Liver (tissue), 10 donors: ENCODE measurements at places on chromosomes 2 and 18.

GRCh38 chr2:239751679-239752355 is 273.3 kb downstream of the NDUFA10 start:
- DNase-seq = no peak

DNA sequence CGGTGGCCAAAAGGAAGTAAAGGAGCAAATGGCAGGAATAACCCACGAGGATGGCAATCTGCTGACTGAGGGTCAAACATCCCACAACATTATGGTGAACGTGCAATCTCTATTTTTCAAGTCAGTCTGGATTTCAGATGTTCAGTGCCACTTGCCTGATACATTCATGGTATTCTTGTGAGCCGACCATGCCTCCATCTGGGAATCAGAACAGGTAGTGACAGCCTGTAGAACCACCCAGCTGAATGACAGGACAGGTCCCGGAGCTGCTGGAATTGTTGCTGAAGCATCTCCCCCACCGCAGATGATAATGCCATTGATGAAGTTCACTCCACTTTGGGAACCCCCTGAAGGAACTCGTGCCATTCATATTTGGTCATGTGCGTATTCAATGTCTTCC is 123.2 kb downstream of the CAPN13 start:
- peak; percentile 8 for DNase-seq

- DNase-seq = no peak
Measured at GRCh38 chr2:46876741-46877384, 38.7 kb downstream of the MCFD2 start.

DNA sequence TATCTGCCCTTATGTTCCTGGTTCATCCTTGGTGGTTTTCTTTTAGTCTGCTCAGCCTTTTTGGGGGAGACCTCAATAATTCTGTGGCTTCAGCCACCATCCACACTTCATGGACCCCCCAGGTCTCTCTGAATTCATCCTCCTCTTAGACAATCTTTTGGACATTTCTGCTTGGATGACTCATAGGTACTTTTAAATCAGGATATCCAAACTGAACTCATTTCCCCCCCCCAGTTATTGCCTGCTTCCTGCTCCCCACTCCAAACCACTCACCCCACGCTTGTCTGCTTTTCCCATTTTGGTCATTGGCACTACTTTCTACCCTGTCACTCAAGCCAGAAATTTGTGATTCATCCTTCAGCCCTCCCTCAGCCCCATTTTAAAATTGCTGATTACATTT is 78.5 kb downstream of the TANC1 start:
- DNase-seq = no peak

GRCh38 chr2:9655441-9656269 is 24.9 kb upstream of the YWHAQ start:
- no peak for DNase-seq

GRCh38 chr2:163621445-163622004 is 114.3 kb downstream of the FIGN start:
- DNase-seq = no peak

DNA sequence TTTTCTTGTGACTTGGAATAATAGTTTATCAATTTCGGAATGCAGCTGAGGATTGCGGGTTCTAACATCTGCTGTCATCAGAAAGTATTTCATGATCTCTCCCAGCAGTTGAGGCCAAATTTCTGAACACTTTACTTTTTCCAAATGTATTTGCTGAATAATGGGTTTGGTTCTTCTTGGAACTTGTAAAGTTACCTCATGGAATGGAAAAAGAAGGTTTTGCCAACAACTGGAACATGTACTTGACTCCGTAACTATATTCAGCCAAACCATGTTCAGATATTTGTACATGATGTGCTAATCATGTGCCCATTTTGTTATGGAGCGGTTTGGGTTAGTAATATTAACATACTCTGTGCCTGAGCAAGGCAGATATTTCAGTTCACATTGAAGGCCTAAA is 119.6 kb downstream of the LCLAT1 start:
- DNase-seq = no peak

- no peak for DNase-seq
Measured at GRCh38 chr2:240432430-240432819, 3.0 kb upstream of the GPC1 start.

DNA sequence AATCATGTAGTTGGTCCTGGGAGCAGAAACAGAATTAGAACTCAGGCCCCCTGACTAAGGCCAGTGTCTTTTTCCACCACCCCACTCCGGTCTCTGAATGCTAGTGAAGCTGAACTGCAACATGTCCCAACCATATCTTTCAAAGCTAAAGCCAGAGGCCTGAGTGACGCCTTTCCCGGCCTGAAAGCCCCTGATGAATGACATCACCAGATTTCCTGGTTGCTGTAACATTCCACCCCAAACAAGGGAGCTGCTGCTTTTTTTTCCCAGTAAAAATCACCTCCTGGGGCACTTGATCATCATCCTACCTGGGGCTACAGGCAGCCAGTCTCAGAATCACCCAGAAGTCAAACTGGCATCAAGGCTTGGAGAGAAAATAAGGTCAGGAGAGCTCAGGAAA is 162.7 kb downstream of the ARL4C start:
- DNase-seq = no peak

DNA sequence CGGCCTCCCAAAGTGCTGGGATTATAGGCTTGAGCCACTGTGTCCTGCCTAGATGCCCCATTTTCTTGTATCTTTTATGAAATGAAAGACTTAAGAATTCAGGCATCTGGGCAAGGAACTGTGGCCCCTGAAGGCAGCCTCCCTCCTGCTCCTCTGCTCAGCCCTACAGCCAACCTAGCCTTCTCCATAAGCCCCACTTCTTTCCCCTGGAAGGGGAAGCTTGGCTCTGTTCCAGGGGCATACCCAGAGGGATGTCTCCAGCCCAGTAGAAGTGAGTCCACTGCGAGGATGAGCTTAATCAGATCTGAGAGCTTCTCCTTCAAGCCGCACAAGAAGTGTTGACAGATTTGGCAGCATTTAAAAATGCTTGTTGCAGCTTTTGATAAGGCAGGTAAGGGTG is 39.7 kb downstream of the RHOB start:
- no peak for DNase-seq

GRCh38 chr18:34115409-34116081 is 109.2 kb downstream of the NOL4 start:
- DNase-seq = no peak

GRCh38 chr2:201093573-201093972 is 21.8 kb downstream of the NDUFB3 start:
- DNase-seq = no peak

GRCh38 chr2:187966924-187967323 is 324.8 kb upstream of the GULP1 start:
- DNase-seq = no peak

- no peak for DNase-seq
Measured at GRCh38 chr2:46873604-46874068, 42.0 kb downstream of the MCFD2 start.

- DNase-seq = no peak
Measured at GRCh38 chr2:196927376-196928225, 1.1 kb upstream of the PGAP1 start.

GRCh38 chr2:75462721-75463120 is 98.0 kb downstream of the EVA1A start:
- DNase-seq = no peak

DNA sequence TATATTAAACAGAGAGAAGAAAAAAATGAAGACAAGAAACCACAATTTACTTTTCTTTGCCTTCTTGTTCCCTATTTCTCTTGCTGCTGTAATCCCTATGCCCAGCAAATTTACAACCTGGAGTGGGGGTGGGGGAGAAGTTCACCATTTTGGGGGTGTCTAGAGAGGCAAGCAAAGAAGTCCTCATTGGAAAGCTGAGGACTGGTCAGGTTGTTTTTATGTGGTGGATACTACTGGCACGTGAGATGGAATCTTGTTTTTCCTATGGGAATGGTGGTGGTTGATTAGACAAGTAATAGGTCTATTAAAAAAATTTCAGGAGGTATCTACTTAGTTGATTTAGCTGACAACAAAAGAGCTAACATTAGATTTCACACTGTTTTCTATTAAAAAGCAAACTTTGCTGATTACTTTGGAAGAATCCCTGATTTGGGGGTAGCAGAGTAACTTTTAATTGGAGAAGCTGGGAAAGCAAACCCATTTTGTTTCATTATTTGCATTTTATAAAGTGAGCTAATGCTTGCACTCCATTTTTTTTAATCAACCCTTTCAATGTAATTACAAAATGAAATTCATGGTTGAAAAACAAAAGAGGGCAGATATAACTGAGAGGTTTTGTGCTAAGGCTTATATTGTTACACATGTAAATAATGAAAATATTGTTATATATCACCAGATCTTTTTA is 6.0 kb downstream of the POU3F3 start:
- no peak for DNase-seq

- no peak for DNase-seq
Measured at GRCh38 chr18:75076286-75076685, 132.7 kb downstream of the PTGR3 start.

DNA sequence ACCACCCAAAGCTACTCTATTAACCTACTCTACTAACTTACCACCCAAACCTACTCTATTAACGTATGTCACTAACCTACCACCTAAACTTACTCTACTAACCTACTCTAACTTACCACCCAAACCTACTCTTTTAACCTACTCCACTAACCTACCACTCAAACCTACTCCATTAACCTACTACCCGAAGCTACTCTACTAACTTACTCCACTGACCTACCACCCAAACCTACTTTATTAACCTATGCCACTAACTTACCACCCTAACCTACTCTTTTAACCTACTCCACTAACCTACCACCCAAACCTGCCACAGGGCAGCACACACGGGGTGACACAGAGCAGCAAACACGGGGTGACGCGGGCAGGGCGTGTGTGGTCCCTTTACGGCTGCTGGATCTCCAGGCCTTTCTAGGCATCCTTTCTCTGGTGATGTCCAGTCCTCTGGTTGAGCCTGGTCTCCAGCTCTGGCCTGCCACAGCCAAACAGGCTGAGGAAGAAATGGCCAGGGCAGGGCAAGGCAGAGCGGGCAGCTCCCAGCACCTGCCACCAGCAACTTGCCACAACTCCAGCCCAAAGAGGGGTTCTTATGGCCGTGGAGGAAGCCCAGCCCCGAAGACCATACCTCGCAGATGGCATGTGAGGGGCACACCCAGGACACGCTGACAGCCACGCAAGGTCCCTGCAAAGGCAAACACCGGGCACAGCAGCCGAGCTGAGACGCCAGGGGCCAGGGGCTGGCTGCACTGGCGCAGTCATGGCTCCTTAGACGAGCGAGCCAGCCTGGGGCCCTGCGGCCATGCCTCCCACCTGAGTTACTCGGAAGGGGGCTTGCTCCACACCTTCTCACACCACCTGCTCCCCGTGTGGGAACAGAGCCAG is 25.7 kb downstream of the PXDN start:
- no peak for DNase-seq

GRCh38 chr2:205483095-205483494 is 199.2 kb upstream of the NRP2 start:
- DNase-seq = no peak

DNA sequence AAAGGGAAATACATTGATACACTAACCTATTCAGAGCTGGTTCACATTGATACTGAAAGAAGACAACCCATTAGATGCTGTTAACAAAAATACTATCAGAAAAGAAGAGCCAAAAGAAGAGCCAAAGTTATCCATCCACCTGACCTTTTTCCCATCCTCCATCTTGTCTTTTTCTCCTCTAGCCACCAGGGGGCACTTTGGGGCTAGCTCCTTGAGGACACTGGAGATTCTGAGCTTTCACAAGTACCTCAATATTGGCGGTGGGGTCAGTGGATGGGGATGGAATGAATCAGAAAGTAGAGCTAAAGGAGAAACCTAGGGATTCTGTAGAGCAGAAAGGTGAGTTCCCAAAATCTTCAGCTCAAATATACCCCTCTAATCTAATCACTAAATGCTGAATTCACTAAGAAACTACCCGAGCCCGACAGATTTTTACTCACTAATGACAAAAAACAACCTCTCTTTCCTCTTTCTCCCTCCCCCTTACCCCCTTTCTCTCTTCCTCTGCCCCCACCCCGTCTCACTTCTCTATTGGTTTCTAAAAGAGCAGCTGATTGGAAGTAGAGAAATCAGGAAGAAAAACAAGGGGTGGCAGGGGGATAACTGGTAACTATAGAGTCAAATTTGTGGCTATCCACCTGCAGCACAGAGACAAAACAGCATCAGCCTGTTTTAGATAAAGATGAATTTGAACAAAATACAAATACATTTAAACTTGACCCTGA is 203.3 kb downstream of the TCF4 start:
- no peak for DNase-seq

DNA sequence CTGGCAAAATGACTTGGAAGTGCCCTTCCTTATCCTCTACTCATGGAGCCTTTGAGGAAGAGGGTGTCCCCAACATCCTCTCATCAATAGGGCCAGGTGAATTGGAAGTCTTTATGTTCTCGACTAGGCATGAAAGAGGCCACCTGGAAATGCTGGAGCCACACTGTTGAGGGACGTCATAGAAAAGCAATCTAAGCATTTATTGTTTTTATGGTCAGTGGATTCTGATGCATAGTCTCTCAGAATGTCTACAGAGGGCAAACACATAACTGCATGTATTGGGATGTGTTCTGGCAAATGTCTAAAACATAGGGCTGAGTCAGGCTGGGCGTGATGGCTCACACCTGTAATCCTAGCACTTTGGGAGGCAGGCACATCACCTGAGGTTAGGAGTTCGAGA is 246.6 kb upstream of the SP5 start:
- no peak for DNase-seq

GRCh38 chr18:62122330-62122729 is 64.5 kb downstream of the PIGN start:
- no peak for DNase-seq

DNA sequence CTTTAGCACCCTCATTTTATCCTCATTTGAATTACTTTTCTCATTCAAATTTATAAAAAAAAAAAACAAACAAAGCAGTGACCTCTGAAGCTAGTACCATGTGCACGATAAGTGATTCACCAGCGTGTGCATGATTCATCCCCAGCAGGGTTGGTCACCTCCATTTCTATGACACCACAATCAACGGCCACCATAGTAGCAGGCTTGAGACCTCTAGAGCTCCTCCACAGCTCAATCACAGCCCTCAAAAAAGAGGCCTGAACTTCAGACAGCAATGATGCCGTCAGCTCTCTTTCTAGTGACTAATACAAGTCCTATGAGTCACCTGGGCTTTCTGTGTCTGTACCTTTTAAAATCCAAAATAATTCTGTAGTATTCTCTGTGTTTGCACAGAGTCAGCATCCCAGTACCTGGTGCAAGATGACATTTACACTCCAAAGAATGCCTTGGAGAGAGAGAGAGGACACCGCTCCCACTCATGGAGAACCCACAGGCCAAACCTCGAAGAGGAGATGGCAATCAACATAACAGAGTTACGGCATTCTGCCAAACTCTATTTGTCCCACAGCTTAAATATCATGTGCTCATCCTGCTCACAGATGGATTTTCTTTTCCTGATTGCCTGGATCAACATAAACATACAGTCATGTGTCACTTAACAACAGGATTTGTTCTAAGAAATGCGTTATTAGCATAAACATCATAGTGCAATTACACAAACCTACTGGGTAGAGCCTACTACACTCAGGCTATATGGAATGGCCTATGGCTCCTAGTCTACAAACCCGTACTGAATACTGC is 58.7 kb downstream of the L3MBTL4 start:
- DNase-seq = no peak

DNA sequence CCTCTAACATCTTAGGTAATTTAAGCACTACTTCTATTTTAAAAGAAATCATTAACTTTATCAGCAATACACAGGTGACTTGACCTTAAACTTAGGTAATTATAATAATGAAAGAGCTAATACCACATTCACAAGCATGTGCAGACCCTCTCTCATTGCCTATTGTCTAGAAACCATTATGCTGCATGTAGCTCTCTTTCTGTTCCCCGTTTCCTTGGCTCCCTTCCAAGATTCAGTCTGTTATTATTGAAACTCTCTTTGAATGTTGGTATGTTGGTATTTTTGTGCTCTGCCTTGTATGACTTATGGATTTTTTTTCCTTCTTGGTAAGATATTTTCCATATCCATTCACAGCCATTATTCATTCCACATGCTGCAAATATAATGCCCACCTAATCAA is 201.2 kb downstream of the CDCA7 start:
- DNase-seq = no peak
